D721Med (cell line): ENCODE measurements at places on chromosomes 6 and 20.

- no peak for DNase-seq
Measured at GRCh38 chr20:44010162-44010704, 95.6 kb downstream of the TOX2 start.

DNA sequence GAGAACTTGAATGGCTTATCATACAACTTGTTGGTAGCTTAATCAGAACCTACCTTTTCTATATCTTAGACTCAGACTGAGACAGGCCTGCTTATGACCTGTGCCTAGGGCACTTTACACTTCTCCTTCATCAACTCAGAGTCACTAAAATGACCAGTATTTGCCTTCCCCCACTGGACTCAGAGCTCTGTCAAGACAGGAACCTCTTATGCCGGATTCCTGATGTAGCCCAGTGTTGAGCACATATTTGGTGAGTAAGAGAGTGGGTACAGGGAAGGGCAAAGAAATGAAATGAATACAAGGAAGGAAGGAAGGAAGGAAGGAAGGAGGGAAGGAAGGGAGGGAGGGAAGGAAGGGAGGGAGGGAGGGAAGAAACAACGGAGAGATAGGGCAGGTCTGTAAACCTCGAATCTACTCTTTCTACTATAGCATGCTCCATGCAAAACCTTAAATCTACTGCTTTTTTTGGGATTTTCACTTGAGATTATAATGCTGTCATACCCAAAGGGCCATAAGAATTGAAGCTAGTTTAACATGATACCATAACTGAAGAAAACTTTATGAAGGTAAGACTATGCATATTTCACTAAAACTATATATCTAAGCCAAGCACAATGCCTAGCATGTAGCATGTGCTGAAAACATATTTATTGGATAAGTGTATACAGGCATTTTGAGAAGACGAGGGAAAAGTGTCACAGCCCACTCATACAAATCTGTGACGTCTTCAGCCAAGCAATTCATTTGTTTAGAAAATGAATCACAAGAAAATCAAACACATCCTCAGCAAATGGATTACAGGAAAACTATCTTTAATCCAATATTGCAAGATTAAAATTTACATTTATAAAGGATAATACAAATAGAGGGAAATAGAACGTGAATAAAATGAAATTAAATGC is 89.9 kb downstream of the RFX6 start:
- DNase-seq: no peak

- no peak for DNase-seq
Measured at GRCh38 chr20:62929051-62929538, 2.8 kb upstream of the DIDO1 start.

- no peak for DNase-seq
Measured at GRCh38 chr6:8180327-8181159, 78.2 kb upstream of the EEF1E1 start.

DNA sequence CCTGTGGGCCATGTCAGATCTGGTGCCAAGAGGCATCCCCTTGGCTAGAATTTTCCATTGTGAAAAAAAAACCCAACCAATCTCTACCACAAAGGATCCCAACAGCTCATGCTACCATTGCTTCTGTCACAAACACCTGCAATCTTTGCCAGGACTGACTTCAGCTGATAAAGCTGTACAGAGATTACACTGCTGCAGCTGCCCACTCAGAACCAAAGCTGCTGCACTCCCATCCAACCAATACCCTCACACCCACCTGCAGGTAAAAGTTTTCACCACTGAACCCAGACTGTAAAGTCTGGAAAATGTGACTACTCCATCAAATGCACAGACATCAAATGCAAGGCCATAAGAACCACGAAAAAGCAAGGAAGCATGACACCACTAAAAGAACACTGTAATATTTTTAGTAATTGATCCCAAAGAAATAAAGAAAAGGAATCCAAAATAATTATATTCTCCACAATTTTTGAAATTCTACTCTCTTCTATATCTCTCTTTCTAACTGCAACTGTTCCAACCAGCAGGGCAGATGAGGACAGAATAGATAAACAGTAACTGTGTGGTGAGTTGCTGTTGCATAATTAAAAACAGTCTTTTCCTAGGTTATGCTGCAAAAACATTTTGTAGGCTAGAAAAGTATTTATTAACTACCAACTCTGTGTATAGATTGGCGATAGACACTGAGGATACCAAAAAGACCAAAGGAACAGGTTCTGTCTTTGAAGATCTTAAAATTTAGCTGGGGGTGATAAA is 128.0 kb upstream of the MCHR2 start:
- DNase-seq: no peak

GRCh38 chr6:122778985-122779661 is 393 bp upstream of the FABP7 start:
- no peak for DNase-seq

GRCh38 chr6:55011034-55011433 is 163.3 kb upstream of the HCRTR2 start:
- no peak for DNase-seq

DNA sequence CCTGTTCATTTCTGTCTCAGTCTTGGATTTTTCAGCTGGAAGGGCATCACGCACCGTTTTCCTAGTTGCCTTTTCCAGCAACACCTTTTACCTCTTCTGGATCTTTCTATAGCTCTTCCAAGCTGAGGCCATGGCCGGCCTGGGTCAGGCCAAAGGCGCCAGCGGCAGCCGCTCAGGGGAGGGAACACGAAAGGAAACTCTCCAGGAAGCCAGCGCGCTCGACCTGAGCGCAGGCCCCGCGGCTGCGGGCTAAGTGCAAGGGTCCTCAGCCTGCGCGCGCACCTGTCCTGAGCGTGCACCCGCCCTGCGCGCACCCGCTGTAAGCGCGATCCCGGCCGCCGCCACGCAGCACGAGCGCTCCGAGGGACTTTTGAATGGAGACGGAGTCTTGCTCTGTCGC is 43.8 kb upstream of the TMEM181 start:
- no peak for DNase-seq

GRCh38 chr6:3220366-3220765 is 7.1 kb downstream of the TUBB2B start:
- no peak for DNase-seq

GRCh38 chr20:54026295-54027064 is 43.9 kb downstream of the BCAS1 start:
- no peak for DNase-seq

- no peak for DNase-seq
Measured at GRCh38 chr6:40532349-40533000, 54.7 kb downstream of the LRFN2 start.

DNA sequence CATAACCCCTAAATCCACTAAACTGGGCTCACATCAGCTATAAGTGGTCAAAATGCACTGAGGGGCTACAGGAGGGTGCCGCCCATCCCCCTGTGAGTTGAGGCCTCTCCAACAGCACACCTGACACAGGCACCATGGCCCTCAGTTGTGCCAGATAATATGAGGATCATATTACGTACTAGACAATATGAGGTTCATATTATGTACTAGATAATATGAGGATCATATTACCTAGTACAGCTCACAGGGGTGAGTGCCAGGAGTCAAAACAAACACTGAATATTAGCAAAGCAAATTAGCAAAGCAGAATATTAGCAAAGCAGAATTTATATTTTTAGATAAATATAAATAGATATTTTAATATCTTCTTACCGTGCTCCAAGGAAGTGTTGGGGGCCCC is 35.3 kb downstream of the CD24 start:
- no peak for DNase-seq

DNA sequence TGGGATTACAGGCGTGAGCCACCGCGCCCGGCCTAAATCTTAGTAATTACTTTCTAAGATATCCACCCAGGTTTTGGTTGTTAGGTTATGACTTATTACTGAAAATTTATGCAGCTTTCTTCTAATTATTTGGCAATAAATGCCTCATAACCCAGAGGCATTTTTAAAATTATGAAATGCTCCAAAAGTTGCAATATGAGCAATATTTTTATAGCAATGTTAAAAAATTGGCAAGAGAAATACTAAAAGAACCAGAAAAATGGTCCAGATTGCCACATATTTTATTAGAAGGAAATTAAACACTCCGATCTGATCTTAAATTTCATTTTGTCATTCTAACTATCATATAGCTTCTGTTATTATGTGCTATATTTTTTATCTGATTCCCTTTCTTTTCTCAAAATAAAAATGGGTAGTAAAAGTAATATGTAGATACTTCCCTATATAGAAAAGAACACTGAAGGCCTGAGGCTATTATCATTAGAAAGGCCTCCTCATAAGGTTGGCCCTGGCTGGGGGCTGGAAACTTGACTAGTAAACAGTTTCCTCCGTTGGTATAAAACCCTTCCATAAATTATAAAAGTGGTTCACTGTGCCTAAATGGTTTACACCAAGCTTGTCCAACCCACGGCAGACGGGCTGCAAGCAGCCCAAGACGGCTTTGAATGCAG is 22.1 kb downstream of the BLOC1S5 start:
- no peak for DNase-seq

- DNase-seq: no peak
Measured at GRCh38 chr6:96094077-96094476, 78.3 kb downstream of the FUT9 start.

- DNase-seq: no peak
Measured at GRCh38 chr6:35014341-35014740, 125.3 kb downstream of the ANKS1A start.

DNA sequence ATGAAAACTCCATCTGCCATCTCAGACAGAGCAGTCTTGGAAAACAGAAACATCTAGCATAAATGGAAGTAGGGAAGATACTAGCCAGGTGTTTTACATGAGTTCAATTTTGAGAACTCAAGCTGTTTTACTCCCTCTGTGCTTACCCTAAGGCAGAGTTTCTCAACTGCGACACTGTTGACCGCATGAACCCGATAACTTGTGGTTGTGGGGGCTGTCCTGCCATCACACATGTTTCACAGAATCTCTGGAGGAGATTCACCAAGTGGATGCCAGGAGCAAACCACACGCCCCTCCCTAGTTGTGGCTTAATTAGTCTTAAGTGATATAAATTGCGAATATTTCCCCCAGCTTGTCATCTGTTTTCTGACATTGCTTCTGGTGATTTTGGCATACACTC is 2.3 kb upstream of the SERPINB6 start:
- no peak for DNase-seq

DNA sequence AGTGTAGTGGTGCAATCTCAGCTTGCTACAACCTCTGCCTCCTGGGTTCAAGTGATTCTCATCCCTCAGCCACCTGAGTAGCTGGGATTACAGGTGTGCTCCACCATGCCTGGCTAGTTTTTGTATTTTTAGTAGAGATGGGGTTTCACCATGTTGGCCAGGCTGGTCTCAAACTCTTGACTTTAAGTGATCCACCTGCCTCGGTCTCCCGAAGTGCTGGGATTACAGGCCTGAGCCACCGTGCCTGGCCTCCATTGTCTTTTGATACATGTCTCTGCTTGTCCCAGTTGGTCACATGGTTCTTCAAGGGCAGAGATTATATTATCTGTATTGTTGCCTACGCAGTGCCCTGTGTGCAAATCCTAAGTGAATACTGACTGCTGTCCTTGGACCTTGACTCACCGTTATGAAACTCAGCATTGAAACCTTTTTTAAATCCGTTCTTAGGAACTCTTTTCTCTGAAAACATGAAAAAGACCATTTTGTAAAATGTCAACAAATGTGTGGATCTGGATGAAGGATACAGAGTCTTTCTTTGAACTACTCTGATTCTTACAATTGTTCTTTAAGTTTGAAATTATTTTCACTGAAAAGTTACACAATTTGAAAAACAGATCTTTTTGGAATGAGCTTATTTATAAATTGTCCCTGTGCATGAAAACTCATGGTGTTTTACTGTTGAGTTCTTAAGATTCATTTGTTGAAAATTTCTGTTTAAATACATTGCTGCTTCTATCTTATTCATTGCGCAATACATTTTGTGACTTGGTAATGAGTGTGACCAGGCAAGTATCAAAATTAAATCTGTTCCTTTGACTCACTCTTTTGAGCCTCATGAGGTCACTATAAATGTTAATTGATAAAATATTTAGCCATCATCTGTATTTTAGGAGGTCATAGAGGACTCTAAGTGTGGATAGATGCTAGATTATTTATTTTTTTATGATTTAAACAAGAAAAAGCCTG is 293.5 kb downstream of the UTRN start:
- DNase-seq: no peak

DNA sequence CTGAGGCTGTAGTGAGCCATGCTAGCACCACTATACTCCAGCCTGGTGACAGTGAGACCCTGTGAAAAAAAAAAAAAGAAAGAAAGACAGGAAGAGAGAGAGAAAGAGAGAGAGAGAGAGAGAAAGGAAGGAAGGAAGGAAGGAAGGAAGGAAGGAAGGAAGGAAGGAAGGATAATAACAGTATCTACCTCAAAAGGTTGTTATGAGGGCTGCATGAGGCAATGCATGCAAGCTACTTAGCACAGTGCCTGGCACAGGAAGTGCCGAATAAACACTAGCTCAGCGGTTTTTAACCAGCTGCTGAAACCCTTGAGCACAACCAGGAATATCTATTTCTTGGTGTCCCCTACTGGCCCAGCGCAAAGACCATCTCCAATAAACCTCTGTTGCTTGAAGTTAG is 62.3 kb upstream of the TBC1D7 start:
- DNase-seq: no peak
